ENCODE measurements at places on chromosomes 11 and 22.

DNA sequence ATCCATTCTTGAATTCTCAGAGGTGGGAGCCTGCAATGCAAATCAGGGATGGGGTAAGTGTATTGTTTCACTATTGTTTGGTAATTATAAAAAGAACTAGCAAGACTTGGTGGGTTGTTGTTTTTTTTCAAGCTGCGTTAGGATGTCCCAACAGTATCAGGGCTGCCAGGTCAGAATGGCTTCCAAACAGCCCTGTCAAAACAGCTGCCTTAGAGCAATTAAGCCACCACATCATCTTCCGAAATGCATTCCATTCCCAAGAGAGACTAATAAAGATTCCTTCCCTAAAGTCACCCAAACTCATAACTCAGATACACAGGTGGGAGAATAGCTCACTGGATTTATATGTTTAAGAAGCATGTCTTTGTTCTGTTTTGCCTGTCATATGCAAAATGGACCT is 23.5 kb downstream of the BBOX1 start:
- DNase-seq, result no peak

- DNase-seq, result no peak
These were observed 8.7 kb upstream of the ANKRD13D start for GRCh38 chr11:67280341-67280787.

DNA sequence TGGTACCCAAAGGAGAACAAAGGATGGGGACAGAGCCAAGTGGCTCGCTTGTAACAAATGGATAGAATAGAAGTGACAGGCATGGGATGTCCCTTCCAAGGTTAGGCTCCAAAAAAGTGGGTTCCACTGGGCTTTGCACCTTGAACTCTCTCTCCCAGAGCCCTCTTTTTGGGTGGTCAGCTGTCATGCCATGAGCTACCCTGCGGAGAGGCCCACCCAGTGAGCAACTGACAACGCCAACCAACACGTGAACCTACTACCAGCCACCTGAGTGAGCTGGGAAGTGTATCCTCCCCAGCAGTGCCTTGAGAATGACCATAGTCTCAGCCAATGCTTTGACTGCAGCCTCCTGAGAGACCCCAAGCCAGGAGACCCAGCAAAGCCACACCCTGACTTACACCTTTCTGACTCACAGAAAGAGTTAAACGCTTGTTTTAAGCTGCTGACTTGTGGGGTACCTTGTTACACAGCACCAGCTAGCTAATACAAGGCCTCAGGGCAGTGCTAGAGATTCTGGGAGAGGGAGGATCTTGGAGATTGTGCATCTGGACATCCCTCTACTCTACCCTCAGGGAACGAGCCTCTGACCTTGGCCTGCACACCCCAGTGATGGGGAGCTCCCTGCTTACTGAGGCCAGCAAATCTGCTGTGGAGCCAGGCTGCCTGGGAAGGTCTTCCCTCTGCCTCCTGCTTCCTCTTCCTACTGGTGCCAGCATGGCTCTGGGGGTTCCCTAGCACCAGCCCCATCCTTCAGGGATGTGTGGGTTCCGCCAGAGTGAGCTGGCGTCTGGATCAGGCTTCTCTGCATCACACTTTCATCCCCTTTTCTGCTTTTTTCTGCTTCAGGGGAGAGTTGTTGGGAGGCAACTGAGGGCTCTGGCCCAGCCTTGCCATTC is 29.1 kb upstream of the RFPL3 start:
- DNase-seq, result no peak

DNA sequence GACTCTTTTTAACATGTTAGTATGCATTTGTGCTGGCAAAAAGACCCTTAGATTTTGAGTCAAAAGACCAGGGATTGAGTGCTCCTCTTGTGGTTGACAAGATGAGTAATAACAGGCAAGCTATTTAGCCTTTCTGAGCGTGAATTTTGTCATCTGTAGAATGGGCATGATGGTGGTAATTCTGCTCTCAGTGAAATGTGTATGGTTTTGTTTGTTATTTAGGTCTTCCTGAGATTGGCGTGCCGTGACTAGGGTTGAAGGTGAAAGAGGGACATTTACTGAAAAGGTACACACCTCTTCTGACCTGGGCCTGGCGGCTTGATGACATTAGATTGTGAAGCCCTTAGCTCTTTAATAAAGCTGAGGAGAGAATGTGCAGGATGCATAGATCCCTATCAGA is 8.4 kb upstream of the CEP295 start:
- DNase-seq, result no peak

DNA sequence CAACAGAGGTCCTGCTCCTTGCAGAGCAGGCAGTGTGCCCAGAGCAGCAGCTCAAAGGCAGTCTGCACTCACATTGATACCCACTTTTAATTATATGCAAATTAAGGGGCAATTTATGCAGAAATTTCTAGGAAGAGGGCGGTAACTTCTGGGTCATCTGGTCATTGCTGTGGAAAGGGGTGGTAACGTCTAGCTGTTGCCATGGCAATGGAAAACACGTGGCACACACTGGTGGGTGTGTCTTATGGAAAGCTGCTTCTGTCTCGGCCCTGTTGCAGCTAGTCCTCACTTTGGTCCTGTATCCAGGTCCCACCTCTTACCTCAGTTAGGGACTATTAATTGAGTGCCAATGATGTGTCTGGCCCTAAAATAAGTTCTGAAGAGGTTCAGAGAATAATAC is 36.8 kb downstream of the BARX2 start:
- DNase-seq, result no peak

DNA sequence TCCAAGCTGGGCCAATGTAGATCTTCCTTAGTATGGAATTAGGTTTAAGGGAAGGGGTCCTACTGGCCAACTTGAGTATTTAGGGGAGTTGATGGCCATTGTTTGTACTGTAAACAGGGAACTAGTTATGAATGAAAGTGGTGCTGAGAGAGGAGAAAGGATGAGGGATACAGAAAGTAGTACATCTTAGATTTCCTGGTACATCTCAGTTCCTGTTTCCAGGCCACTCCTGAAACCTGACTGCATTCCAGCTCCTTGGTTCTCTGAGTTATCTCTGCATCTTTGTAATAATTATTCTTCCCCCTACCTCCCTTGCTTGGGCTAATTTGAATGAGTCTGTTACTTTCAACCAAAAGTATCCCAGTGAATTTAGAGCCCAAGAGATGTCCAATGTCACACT is 30.1 kb downstream of the MIAT start:
- DNase-seq, result no peak

Data from foreskin keratinocyte (primary cell).